NCI-H446 treated with DMSO at 0.1 percent for 48 hours (cell line): ENCODE measurements at places on chromosomes 1 and 21.
A peak's percentile ranks its signal among the peaks of the same experiment; 100 is the strongest.

DNA sequence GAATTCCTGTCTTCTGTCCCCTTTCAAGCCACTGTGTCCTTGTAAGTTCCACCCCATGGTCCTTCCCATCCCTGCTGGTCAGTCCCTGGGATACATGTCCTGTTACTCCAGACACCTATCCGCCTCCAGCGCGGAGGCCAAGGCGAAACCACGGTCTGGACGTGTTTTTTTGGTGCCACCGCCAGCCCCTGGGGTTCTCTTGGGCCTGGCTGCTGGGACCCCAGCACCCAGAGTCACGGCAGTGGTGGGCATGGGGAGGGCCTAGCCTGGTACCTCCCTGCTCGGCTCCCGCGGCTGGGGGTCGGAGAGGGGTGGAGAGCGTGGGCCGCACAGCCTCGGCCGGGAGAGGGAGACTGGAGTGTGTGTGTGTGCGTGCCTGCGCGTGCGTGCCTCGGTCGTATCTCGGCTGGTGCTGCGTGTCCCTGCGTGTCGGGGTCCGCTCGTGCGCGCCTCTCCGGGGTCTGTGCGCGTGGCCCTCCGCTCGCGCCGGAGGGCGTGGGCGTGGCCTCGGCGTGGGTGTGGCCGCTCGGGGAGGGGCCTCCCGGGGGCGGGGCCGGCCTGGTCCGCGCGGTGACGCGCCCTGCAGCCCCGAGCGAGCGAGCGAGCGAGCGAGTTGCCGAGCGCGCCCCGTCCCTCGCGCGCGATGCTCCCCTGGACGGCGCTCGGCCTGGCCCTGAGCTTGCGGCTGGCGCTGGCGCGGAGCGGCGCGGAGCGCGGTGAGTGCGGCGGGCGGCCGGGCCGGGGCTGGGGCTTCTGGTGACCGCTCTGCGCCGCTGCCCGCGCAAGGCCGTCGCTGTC is at the start of gene VWA1:
VWA1 (plus strand) TSS at position 585 of the 798 bp plus-strand sequence; CDS start at position 644, 59 bp downstream.
- peak; percentile 54 for DNase-seq

- DNase-seq: no peak
Observed at GRCh38 chr1:245440922-245441321, 286.1 kb downstream of the KIF26B start.

DNA sequence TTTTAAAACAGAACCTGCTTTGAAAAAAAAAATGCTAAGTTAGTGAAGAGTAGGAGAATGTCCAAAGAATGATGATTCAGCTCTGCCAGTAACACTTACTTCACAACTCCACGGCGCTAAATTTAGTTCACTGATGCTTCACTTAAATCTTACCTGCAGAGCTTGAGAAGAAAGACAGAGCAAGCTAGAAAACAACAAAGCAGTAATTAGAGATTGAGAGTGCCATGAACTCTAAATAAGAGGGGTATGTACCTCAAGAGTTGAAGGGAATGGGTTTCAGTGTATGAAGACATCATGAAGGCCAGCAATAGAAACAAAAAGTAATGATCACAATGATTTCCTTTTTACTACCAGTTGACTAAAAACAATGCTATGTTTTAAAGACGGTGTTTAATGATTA is 32.8 kb downstream of the EPRS1 start:
- DNase-seq: no peak

DNA sequence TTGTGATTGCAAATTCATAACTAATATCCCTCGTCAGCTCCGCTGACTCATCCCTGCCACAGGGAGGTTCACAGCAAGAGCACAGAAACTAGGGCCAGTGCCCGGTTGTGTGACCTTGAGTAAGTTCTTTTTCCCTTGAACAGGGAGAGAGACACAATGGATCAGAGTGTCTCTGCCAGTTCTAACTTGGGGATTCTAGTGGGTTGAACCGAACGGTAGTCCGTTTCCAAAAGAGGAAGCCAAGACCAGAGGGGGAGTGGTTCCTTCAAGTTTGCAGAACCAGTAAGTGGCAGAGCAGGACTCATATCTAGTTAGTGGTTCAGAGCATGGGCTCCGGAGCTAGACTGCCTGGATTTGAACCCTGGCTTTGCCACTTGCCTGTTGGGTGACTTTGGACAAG is 4.9 kb upstream of the SHISA4 start:
- no peak for DNase-seq

DNA sequence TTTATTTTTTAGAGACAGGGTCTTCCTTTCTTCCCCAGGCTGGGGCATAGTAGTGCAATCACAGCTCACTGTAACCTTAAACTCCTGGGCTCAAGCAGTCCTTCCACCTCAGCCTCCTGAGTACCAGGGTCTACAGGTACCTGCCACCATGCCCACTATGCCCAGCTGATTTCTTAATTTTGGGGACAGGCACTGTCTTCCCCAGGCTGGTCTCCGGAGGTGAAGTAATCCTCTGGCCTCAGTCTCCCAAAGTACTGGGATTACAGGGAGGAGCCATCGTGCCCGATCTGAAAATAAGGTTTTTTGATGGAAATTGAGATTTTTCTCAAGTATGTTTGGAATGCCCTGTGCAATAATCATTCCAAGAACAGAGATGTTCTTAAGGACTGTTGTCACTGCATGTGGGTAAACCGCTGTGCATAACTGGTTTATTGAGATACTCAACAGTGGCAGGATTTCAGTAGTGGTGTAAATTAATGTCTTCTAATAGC is 934 bp upstream of the MSH4 start:
- DNase-seq: no peak

DNA sequence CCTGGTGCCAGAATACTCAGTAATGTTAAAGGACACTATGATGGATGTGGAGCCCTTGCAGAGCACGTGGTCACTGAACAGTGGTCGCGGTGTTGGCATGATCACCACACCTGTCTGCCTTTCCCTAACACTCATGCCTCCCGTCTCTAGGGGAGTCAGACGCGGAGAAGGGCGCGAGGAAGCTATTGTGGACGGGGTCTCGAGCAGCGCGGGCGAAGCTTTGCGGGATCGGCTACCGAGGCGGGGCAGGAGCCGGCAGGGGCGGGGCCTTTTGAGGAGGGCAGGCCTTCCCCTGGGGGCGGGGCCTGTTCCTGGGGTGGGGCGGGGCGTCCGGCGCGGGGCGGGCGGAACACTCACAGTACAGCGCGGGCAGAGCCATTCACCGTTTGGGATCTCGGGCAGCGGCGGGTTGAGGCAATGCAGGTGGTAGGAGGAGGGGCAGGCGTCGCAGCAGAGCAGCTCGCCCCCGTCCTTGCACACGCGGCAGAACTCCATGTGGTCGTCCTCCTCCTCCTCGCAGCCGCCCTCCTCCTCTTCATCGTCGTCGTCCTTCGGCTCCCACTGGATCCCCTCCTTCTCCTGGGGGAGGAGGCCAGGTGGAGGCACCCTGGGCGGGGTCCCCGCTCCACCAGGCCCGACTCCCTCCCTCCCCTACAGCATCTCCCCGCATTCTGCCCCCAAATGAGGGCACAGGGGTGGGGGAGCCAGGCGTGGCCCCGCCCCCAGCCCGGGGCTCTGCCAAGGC is 31.5 kb downstream of the CHD5 start:
- DNase-seq: no peak

DNA sequence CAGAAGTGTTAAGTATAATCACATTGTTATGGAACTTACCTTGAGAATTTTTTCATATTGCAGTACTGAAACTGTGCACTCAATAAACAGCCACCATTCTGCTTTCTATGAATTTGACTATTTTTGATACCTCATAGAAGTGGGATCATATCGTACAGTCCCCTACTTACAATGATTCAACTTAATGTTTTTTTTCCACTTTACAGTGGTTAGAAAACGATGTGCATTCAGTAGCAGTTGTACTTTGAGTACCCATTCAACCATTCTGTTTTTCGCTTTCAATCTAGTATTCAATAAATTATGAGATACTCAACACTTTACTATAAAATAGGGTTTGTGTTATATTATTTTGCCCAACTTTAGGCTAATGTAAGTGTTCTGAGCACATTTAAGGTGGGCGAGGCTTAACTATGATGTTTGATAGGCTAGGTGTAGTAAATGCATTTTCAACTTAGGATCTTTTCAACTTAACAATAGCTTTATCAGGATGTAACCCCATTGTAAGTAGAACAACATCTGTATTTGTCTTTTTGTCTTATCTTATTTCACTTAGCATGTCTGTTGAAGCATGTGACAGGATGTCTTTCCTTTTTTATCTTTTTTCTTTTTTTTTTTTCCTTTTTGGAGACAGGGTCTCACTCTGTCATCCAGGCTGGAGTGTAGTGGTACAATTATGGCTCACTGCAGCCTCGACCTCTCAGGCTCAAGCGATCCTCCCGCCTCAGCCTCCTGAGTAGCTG is 42.4 kb upstream of the KCNQ4 start:
- no peak for DNase-seq

GRCh38 chr1:160166166-160166868 is 14.9 kb downstream of the ATP1A4 start:
- no peak for DNase-seq

- no peak for DNase-seq
Observed at GRCh38 chr1:197181982-197182381, 35.5 kb upstream of the ASPM start.

DNA sequence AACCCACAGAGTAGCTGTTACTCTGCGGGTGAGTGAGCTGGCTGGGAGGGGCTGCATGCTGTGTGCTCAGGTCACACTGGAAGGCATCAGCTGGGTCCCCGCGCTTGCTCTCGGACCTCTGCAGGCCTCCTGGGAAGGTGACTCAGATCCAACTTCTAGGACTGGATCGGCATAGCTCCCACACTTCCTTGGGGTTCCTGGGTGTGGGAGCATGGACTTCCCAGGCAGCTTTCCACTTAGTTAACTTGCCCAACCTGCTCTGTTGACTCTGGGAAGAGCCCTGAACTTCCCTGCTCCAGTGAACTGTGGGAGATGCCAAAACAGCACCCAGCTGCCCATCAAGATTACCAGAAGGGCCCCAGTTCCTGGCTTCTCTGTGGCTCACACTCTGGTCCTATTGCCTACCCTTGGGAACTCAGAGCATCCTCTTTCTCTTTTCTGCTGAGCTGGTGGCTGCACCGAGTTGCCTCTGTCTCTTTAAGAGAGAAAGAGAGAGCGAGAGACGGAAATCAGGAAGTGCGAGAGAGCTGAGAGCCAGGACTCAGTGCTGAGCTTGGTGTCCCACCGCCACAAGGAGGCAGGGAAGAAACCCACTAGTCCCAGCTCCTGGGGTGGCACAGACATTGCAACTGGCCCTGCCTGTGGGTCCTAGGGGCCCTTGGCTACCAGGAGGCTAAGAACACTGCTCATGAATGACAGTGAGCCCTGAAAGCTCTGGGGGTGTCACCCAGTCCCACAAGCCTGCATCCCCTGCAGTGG is at the start of gene IKBKE:
IKBKE (plus strand) TSS at position 544 of the 759 bp plus-strand sequence. CDS start 2,752 bp downstream, outside the sequence.
- DNase-seq: no peak

GRCh38 chr1:75980972-75981897 is 49.0 kb upstream of the ASB17 start:
- DNase-seq: no peak

DNA sequence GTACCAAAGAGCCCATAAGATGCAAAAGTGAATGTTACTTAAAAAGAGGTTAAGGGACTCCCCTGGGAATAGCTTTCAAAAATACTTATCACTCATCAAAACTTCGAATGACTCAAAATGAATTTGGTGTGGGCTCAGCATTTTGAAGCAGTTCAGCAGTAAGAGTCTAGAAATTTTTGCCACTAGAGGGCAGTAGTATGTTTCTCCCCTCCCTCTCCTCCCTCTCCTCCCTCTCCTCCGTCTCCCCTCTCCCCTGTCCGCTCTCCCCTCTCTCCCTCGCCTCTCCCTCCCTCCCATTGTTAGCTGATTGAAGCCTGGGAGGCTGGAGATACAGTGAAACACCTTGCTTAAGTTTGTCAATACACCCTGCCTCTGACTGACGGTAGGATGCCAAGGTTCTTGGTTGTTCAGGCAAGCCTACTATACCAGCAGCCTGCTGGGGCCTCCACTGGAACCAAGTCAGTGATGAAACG is 70.8 kb upstream of the TENT5C start:
- DNase-seq: peak; percentile 23

GRCh38 chr1:221910222-221910621 is 168.3 kb upstream of the DUSP10 start:
- no peak for DNase-seq

DNA sequence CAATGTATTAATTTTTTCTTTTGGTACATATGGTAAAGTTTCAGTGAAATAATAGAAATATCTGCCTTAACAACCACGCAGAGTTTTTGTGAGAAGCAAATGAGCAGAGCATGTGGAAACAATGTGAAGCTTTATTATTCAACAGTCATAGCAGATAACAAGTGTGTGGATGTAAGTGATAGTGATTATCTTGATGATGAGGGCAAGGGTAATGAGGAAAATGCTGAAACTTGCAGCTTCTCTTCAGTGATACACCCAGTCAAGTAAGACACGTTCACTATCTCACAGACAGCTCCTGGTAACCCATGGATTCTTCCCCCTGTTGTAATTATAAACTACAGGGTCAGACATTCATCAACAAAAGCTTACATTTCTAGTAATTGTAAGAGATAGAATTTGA is 14.6 kb upstream of the OR2L5 start:
- no peak for DNase-seq

DNA sequence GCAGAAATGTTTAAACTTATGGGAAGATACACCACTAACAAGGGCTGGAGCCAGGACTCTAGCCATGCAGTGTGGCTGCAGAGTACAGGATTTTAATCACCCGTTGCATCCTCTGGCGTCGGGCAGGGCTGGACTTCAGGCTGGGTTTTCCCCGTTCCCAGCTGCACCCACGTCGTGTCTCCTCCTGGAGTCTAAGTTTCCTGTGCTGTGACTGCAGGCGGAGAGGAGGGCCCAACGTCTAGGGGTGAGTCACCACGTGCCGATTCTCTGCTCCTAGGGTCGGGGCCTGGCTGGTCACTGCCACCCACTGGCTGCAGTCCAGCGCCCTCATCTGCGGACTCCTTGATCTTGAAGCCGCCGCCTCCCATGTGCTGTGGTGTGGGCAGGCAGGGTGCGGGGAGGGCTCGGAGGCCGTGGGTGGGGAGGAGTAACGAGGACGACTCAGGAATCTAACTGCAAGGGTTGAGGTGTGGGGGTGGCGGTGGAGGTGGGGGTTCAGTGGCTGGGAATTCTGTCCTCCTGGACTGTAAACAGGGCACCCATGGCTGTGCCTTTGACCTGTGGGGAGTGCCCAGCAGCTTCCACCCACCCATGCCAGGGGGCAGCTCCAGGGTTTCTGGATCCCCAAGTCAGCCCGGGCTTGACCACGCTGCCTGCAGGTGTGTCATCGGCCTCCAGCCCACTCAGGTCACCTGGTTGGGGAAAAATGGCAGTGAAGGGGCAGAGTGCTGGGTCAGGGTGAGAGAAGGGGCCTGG is 77.8 kb downstream of the ALPL start:
- DNase-seq: no peak

- no peak for DNase-seq
Observed at GRCh38 chr21:37155186-37155585, 82.1 kb downstream of the TTC3 start.

- DNase-seq: no peak
Observed at GRCh38 chr1:230079199-230080024, 12.4 kb downstream of the GALNT2 start.

GRCh38 chr1:221605569-221605968 is 136.3 kb downstream of the DUSP10 start:
- DNase-seq: no peak

DNA sequence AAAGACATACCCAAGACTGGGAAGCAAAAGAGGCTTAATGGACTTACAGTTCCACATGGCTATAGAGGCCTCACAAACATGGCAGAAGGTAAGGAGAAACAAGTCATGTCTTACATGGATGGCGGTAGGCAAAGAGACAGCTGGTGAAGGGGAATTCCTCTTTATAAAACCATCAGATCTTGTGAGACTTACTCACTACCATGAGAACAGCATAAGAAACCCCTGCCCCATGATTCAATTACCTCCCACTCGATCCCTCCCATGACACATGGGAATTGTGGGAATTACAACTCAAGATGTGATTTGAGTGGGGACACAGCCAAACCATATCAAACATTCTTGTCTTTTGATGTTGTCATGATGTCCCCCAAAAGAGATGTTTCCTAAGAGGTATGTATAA is 103.3 kb downstream of the DUSP10 start:
- DNase-seq: no peak

- DNase-seq: no peak
Observed at GRCh38 chr1:53550201-53550741, 91.1 kb downstream of the DMRTB1 start.
